LHCN-M2 (cell line): ENCODE measurements at places on chromosomes 12 and 14.
A peak's percentile ranks its signal among the peaks of the same experiment; 100 is the strongest.

DNA sequence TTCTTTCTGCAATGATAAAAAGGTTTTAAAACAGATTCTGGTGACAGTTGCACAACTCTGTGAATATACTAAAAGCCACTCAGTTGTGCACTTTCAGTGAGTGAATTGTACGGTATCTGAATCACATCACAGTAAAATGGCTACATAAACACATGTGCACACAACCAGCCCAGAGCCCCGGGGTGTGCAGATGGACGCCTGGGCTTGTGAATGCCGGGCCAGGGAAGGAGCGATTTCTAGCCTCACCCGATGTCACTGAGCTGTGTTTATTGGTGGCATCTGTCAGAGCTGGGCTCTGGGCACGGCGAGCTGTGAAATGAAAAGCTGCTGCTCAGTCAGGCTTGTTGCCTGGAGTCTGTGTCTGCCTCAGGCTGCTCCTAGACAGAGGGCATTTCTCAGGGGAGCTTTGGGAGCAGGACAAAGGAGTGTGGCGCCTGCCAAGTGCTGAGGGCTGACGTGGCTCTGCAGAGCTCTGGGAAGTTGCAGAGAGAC, 25.9 kb downstream of the RHOF start:
- no peak for DNase-seq

- DNase-seq = no peak
Measured at GRCh38 chr12:52179396-52179973, 12.3 kb downstream of the KRT80 start.

- DNase-seq = peak; percentile 44
Measured at GRCh38 chr14:29953501-29953900, 25.9 kb upstream of the PRKD1 start.

- no peak for DNase-seq
Measured at GRCh38 chr12:5447320-5447719, 15.4 kb downstream of the NTF3 start.

GRCh38 chr12:98691351-98691750, 46.3 kb downstream of the APAF1 start:
- DNase-seq = no peak

DNA sequence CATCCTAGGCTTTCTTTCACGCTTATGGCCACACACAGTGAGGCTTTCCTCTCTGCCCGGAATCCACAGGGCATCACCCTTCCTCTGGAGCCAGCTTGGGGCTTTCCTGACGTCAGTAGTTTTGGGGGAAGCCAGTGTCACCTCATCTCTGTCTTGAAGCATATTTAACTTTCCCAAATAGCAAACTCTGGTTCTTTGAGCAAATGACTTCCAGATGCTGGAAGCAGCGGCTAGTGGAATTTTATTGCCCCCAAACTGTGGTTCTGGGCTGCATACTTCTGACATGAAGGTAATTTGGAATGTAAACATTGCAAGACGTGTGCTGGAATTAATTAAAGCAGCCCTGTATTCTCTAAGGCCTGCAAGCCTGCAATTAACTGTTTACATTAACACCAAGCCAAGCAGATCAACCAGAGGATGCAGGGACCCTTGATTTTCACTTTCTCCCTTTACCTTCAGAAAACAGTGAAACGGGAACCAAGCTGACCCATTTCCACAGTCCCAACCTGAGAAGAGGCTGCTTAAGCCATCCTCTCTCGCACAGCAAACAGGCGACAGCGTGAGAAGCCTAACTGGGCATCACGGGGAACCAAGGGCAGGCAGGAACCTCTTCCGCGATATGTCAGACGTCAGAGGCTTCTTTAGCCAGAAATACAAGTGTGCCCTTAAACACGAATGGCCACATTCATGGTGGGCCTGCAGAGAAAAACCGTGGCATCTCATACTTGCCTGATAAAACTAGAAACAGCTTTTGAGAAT, 258.4 kb downstream of the CACNA1C start:
- no peak for DNase-seq

GRCh38 chr12:116370004-116370404, 92.5 kb upstream of the MED13L start:
- DNase-seq = peak; percentile 49

GRCh38 chr14:68607081-68607866, 185.6 kb downstream of the ZFP36L1 start:
- DNase-seq = no peak

DNA sequence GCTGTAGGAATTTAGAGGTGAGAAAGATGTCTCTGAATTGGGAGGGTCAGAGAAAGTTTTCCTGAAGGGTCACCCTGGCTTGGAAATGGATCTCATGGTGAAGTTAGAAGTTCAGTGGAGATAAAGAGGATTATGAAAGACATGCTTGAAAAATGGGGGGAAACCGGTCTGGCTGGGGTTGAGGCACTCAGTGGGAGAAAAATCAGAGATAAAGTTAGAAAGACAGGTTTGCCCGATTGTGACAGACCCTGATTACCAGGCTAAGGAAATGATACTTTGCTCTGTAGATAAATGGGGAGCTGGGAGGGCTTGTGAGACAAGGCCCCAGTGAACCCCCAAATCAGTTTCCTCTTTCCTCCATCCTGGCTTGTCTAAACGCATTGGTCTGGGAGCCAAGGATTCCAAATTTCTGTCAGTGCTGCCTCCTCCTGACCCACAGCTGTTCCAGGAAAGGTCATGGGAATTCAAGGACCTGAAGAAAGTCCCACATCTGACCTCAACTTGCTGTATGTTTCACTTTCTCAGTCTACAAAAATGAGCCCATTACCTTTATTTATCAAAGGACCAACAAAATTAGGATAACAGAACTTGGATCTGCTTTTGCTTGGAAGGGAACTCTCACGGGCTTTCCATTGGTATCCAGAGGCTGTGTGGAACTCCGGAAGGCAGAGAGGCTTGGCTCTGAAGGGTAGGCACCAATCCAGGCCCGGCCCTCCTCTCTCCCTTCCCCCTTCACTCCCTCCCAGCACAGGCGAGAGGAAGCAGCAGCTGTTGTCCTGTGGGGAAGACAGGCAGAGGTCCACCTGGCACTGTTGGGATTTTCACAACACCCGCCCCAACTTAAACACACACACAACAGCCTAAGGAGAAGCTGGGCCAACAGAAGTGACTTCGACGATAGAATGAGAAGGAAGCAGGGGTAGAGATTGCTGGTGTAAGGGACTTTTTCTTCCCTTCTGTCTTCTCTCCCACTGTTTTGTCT, 3.4 kb upstream of the RNASE7 start:
- DNase-seq = peak; percentile 94

DNA sequence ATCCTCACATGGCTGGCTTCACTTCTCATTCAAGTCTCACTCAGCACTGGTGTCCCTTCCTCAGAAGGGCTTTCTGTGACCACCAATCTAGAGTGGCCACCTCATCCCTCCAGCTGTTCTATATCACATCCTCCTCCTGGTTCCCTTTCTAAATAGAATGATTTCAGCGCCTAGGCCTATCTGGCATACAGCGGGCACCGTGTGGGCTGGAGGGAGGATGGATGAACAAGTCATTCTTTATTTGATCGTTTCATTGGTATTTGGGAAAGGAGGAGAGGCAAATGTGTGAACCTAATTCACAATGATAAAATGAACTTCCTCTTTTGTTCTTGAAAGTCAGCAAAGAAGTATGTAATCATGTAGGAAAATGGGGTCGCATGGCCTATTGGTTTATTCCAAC, 394.2 kb downstream of the DPF3 start:
- DNase-seq = no peak

- DNase-seq = peak; percentile 88
Measured at GRCh38 chr12:58479401-58479800, 440.9 kb downstream of the LRIG3 start.

GRCh38 chr12:93079976-93080375, 150.9 kb upstream of the EEA1 start:
- DNase-seq = no peak

DNA sequence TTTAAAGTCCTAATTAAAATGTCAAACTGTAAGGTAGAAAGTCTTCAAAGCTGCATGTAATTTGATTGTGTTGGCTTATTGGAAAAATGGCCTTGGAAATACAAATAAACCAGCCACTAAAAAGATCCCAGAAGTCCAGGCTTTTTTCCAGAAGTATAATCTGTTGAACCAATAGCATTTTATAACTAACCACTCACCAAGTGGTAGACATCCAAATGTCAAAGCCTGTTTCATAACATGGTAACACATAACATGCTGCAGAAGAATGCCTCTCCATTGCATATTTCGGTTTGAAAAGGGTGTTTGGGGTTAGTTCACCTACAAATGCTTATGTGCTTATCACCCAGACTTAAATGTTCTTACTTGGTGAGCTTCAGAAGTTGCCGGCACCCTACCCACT, 183.7 kb upstream of the DIO2 start:
- DNase-seq = no peak

GRCh38 chr14:106518054-106518943, 991.9 kb downstream of the TMEM121 start:
- no peak for DNase-seq

DNA sequence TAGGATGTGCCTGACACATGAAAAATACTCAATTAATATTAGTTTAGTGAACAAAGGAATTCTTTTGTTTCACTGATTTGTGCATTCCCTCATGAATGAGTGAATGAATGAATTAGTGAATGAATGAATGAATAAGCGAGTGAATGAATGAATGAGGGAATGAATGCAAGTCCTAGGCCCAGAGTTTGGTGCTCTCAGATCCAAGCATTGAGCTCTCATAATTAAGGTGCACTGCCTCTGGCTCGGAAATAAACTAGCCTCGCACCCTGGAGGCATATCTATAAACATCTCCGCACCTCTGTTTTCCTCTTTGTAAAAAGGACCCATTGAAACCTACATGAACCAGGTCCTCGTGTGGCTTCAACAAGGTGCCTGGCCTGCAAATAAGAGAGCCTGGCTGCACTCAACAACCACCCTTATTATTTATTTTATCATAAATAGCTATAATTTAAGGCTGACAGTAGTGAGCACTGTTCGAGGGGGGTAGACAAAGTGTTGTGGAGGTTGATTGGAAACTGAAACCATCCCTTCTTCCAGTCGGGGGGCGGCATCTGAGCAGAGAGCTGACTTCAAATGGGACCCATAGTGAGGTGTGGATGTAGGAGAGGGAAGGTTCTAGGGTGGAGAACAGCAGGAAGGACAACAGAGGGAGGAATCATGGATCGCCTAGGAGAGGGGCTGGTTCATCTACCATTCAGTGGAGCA, 316.8 kb downstream of the BCL11B start:
- no peak for DNase-seq

DNA sequence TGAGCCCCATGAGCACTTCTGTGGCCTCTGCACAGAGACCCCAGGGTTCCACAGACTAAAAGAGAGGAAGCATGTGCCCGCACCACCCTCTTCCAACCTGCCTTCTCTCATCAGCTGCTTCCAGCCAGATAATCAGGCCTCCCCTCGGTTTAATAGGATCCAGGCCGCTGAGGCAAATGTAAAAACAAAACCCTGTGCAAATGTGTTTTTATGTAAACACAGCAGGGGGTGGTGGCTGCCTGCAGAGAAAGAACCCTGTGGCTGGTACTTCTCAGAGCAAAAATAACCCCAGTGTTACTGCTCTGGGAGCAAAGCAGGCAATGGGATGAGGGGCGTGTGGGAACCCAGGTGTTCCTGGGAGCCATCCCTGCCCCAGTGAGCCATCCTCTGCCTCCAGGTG, 46.2 kb downstream of the WSCD2 start:
- no peak for DNase-seq

DNA sequence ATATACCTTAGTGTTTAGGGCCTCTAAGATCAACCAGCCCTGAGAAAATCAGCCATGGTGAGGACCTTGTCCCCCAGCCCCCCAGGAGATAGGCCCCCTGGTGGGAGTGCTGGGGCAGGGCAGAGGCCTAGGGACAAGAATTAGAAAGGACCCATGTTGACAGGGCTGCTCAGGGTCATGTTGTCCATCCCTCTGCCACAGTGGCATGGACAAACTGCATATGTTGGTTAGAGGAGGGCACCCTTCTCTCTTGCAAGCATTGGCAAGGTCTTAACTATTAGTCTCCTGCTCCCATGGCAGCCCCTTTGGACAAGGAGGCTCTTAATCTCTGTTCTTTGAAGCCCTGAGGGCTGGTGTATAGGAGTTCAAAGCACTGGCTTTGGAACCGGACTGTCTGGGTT, 755 bp upstream of the PTPN6 start:
- DNase-seq = no peak

DNA sequence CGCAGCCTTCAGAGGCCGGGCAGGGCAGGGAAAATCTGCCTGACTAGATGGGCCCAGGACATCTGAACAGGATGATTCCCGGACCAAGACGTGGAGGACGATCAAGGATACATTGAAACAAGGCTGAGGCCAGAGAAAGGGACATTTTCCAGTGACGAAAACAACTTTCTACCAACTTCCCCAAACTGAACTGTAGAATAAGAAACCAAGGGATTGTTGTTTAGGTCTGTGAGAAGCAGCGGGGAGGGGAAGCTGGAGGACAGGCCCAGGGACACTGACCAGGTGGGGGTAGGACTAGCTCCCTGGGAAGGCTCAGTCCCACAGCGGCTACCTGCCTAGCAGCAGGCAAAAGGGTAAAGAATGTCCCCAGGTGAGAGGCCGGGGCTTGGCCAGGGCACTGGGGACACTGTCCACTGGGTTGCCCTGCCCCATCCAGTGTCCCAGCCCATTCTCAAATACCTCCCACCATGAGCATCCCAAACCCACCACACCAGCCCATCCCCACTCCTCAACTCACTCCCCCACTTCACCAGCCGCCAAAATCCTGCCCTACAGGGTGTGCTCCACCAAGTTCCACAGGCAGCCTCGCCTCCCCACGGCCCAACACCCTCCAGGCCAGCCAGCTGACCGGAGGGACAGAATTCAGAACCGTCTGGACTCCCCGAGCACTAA, 995 bp downstream of the TNFRSF1A start:
- no peak for DNase-seq
